ENCODE measurements at places on chromosomes 16 and 17.
A peak's percentile ranks its signal among the peaks of the same experiment; 100 is the strongest.

GRCh38 chr17:17379197-17379991 is 76.2 kb downstream of the NT5M start:
- DNase-seq: no peak

GRCh38 chr16:22641131-22641628 is 130.5 kb downstream of the NPIPB5 start:
- DNase-seq: no peak

DNA sequence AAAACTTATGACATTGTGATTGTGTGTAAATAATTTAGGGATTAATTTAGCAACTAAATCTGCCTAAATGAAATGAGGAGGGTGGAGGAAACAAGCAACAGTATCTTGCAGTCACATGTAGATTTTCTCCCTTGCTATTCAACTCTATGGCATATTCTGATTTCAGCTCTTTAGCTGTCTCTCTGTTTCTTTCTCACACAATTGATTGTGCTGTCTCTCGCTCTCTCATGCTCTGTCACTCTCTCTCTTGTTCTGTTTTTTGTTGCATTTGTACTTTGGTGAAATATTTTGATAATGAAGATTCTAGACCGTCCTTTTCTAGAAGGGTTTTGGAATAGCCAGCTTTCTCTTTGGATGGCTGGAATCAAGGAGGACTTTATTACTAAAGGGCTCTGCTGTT is 70.6 kb downstream of the BCAS3 start:
- DNase-seq: no peak

DNA sequence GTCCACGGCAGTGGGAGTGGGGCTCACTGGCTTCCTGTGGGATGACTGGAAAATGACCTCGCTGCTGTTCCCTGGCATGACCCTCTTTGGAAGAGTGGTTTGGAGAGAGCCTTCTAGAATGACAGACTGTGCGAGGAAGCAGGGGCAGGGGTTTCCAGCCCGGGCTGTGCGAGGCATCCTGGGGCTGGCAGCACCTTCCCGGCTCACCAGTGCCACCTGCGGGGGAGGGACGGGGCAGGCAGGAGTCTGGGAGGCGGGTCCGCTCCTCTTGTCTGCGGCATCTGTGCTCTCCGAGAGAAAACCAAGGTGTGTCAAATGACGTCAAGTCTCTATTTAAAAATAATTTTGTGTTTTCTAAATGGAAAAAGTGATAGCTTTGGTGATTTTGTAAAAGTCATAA is 7.8 kb upstream of the RNF213 start:
- no peak for DNase-seq

DNA sequence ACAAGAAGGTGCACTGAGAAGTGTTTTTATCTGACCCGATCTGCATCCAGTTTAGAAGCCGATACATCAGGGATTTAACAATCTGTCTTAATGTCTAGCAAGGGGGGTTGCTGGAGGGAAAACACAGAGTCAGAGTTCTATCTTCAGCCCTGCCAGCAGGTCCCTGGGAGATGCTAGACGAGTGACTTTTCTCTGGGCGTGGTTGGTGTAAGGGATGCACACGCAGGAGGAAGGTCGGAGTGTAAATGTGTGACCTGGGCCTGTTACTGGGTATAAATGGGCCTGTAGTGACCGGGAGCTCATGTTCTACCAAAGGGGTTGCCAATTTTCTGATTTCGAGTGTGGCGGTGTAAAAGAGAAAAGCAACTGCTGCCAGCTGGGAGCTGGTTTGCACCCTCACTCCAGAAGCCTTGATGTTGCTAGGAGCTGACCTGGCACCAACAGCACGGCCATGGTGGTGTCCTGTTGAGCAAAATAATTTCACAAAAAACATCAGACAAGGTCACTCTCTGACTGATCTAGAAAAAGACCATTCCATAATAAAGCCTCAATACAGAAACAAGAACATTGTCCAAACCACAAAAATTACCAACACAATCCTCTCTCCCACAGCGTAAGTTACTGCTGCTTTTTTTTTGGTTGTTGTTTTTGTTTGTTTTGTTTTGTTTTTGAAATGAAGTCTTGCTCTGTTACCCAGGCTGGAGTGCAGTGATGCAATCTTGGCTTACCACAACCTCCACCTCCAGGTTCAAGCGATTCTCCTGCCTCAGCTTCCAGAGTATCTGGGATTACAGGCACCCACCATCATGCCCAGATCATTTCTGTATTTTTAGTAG is 1.3 kb upstream of the KCTD13 start:
- no peak for DNase-seq

GRCh38 chr17:17513626-17514025 is 17.4 kb upstream of the RASD1 start:
- DNase-seq: no peak

DNA sequence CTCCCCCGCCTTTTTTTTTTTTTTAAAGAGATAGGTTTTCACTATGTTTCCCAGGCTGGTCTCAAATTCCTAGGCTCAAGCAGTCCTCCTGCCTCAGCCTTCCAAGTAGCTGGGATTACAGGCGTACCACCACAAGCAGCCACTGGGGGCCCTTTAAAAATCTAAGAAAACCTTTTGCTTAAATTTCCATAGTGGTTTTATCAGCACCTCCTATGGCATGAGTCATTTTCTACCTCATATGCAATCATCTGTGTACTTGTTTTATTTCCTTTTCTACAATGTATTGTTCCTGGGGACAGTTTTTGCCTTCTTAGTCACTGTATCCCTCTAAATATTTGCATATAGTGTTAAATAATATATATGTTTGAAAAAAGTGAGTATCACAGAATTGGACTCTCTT is 29.2 kb downstream of the GNA13 start:
- DNase-seq: peak; percentile 15

DNA sequence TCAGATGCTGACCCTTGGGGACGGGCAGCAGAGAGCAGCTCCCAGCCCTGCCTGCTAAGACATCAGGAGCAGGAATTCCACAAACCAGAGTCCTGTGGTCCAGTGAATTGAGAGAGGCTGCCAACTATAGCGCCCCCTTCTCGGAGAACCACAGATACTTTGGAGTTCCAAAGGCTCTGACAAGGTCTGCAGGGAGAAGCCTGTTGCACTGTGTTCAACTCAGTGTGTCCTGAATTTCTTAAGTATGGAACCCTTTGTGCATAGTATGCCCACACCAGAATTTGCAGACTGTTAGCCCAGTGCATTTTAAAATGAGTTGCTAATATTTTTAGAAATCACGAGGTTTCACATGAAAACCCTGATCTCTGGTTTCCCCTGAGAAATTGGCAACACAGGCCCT is 223.4 kb downstream of the KATNIP start:
- DNase-seq: no peak
